Fibroblast of the aortic adventitia (primary cell): ENCODE measurements at places on chromosomes 1 and 21. TPM values are rescaled to one million over a fixed set of nuclear protein-coding genes. Genes with fewer than 3 reads are reported as not detected.

PCP4L1 gene
- total RNA-seq, result not detected in 2 replicates

SYCP1 gene
- total RNA-seq, result not detected in 2 replicates

OLFML3 gene
- 135 and 212 TPM in 2 replicates for total RNA-seq

HTR6 gene
- total RNA-seq, result 0.09 TPM in 1 of 2 replicates, not detected in the other

SLFNL1 gene
- 0.09 and 0.57 TPM in 2 replicates for total RNA-seq

GPR37L1 gene
- total RNA-seq, result not detected in 2 replicates

RBP7 gene
- total RNA-seq, result not detected in 2 replicates

- DNase-seq, result no peak
Observed at GRCh38 chr1:157170677-157171515, 32.7 kb upstream of the ETV3 start.

- DNase-seq, result peak; percentile 86
Observed at GRCh38 chr1:164576291-164577271, 17.6 kb downstream of the PBX1 start.

GRCh38 chr1:182301467-182302198 is 90.0 kb downstream of the GLUL start:
- peak; percentile 51 for DNase-seq

DNA sequence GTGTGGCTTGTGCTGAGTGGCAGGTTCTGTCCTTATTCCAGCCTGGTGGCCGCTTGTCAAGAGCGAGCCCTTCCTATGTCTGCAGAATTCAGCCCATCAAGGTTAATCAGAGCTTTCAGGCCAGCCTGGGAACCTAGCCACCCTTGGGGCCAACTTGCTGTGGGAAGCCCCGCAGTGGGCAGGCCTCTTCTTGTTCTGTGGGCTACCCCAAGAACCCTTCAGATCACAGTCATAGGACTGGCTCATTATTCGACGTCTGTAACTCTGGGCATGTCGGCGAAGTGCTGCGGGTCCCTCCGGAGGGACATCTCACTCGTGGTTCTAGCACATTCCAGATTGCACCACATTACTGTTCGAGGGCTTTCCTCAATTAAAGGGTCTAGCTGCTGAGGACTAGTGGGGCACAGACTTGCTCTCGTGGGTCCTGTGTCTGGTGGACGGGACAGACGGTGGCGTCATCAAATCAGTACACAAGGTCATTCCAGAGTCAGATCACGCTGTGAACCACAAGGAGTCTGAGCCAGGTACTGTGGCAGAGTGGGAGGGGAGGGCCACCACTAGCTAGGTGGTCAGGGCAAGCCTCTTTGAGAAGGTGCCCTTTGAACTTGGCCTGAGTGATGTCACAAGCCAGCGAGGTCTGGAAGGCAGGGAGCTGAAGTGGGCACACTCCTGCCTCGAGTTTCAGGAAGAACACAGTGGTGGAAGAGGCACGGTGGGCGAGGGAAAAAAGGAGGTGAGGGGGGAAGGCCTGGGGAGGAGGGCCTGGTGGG is 20.3 kb upstream of the TNFRSF1B start:
- no peak for DNase-seq

DNA sequence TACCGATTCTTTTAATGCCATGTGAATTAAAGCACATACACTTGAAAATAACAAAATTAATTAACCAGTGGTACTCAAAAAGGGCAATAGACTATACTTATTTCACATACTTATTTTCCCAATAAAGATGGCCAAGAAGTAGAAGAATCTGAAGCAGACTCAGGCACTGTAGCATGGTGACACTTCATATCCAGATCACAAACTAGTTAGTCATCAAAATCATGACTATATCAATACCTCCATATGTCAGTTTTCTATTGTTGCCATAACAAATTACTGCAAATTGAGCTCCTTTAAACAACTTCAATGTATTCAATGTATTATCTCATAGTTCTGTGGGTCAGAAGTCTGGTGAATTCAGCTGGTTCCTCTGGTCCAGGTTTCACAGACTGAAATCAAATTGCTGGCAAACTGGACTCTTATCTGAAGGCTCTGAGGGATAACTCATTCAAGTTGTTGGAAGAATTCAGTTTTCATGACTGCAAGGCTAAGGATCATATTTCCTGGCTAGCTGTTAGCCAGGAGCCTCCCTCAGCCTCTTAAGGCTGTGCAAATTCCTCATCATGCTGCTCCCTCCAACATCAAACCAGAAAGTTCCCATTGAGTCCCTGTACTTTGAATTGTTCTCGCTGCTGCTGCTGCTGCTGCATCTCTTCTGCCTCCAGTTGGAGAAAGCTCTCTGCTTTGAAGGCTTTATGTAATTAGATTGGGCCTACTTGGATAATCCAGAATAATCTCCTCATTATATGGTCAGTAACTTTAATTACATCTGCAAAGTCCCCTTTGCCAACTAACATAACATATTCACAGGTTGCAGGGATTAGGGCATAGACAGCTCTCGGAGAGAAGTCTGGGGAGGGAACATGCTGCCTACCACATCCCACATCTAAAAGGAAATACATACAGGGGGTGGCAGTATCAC is 91.5 kb downstream of the MRPL39 start:
- peak; percentile 63 for DNase-seq

DNA sequence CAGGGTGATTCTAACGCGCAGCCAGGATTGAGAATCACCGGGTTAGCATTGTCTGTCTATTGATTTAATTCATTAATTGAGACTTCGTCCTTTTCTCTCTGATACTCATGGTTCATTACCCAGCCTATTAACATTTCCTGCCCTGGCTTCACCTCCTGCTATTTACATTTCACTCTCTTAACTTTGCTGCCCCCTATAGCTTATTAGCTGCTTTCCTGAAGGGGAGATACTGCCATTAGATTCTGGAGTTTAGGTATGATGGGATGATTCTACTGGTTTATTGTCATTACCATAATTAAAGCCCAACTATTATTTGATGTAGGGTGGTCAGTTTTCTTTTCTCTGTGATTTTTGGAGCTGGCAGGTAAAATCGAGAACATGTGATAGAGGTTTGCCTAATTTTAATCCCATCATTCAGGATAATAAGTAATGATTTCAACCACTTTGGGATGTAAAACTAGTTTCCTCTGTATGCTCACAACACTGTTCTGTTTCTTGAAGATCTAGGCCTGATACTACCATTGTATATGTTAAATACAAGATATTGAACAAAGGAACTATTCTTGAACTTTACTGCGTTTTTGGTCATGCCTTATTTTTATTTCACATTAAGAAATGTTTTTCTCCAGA is 6.4 kb downstream of the PPP2R5A start:
- peak; percentile 37 for DNase-seq

DNA sequence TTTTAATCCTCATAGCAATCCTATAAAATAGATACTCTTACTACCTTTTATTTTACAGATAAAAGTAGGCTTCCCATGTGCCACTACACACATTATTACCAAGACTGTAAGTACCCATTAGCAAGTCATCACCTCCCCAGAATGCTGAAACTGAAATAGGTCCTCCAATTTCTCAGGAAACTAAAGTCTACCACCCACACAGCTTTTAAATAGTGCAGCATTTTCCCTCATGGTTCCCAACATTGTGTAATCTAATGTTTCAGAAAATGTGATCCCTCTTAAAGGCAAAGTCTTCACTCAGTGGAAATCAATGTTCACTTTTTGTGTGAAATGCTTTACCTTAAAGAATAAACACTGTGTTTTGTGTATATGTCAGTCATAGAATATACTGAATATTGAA is 356.5 kb downstream of the GPATCH2 start:
- peak; percentile 13 for DNase-seq

- DNase-seq, result no peak
Observed at GRCh38 chr1:115286431-115287205, 51.4 kb downstream of the NGF start.

GRCh38 chr1:89100412-89100811 is 25.5 kb downstream of the GBP2 start:
- DNase-seq, result no peak

- peak; percentile 96 for DNase-seq
Observed at GRCh38 chr1:207941665-207942064, 30.7 kb upstream of the CD34 start.

GRCh38 chr1:24776821-24777220 is 31.6 kb downstream of the CLIC4 start:
- DNase-seq, result no peak

GRCh38 chr1:46131093-46131492 is 1.3 kb downstream of the PIK3R3 start:
- peak; percentile 36 for DNase-seq

DNA sequence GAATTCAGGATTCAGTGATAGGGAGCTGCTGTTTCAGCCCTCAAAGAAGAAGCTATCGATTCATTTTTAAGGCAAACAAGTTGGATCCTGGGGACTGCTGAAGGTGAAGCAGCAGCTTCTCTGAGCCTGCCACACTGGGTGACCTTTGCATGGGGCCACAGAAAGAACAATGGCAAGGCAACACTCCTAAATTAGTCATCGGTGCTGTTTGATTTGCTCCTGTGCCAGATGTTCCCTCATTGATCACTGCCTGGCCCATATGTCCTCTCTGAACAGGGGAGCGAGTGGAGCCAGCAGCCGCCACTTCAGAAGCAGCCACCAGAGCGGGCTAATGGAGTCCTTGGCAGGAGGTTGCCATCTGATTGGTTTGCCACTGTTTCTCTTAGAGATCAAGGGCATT is 391.5 kb downstream of the NTNG1 start:
- DNase-seq, result no peak

DNA sequence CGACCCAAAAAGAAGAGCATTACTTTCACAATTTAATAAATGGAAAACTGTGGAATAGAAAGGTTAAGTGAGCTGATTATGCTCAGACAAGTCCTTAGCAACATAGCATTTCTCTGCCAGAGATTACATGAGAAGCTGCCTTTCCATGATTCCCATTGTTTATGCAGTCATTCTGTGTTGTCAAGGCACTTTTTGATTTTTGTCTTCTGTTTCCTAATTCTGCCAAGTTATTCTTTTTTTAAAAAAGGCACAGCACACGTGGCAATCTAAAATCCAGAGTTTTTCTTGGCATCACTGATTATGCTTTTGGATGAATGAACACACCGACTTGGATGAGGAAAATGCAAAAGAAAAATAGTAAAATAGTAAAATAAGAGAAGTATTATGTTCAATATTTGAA is 185.0 kb downstream of the RGS7 start:
- peak; percentile 10 for DNase-seq

GRCh38 chr1:18021242-18021641 is 86.4 kb upstream of the IGSF21 start:
- no peak for DNase-seq
